WTC11 (cell line): ENCODE measurements at places on chromosomes 12 and 14.

DNA sequence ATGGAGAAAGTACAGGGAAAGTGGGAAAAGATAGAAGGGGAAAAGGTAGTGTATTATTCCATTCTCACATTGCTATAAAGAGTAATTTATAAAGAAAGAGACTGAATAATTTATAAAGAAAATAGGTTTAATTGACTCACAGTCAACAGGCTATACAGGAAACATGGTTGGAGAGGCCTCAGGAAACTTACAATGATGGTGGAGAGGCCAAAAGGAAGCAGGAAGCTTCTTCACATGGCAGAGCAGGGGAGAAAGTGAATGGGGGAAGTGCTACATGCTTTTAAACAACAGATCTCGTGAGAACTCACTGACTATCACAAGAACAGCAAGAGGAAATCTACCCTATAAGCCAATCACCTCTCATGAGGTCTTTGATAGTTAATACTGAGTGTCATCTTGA is 725.0 kb upstream of the FLRT2 start:
- no peak for DNase-seq

- no peak for DNase-seq
Observed at GRCh38 chr12:97335115-97335514, 127.5 kb upstream of the RMST start.

GRCh38 chr14:101862711-101863110 is 101.2 kb downstream of the PPP2R5C start:
- DNase-seq, result no peak

DNA sequence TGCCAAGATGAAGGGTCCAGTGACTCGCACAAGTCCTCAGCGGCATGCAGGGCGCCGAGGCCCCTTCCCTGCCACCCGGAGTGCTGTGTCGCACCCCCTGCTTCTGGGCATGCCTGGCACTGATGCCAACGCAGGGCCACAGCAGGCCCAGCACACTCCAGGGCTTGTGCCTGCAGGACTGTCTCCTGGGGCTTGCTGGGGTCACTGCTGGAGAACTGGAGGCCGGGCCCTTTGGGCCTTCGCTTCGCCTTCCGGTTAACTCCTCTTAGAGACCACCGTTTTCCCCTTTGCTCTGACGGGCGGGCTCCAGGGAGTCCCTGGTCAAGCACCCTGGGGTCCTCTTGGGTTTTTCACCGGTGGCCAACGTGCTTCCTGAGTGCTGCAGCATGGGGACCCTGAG is 79.6 kb downstream of the WDR20 start:
- DNase-seq, result no peak

- DNase-seq, result no peak
Observed at GRCh38 chr14:63275611-63276010, 43.1 kb downstream of the GPHB5 start.

- no peak for DNase-seq
Observed at GRCh38 chr12:76595056-76595455, 35.5 kb upstream of the OSBPL8 start.

- DNase-seq, result peak; percentile 64
Observed at GRCh38 chr14:50943261-50943942, 881 bp downstream of the PYGL start.

- no peak for DNase-seq
Observed at GRCh38 chr12:48873096-48873495, 7.4 kb upstream of the RND1 start.

DNA sequence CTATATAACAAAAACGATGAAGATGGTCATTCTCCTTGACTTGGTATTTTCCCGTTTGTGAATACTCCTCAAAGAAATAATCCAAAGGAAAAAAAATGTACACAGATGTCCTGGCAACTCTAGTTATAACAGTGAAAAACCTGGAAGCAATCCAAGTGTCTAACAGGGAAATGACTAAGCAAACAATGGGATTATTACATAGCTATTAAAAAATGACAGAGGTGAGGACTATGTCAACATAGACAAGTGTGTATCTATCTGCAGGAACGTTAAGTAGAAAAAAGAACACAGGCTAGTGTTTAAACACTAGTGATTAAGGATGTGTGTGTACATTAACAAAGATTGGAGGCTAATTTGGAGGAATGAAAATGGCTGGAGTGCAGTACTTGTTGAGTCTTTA is 5.9 kb upstream of the APOLD1 start:
- no peak for DNase-seq

DNA sequence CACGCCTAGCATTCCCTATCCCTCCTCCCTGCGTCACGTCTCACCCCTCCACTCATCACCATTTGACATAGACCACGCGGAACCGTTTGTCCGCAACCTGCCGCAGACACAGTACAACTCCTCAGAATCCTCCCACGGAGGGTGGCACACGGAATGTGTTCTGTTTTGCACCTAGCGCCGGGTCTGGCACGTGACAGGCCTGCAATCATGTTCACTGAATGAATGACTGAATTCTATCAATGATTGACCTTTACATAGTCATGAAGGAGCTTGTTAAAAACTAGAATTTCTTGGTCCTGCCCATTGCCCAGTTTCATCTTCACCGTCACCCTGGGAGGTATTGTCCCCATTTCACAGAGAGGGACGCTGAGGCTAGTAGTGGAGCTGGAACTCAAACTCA is 4.7 kb downstream of the SLC6A12 start:
- no peak for DNase-seq

- peak; percentile 71 for DNase-seq
Observed at GRCh38 chr12:21941506-21942376, 515 bp upstream of the ABCC9 start.

DNA sequence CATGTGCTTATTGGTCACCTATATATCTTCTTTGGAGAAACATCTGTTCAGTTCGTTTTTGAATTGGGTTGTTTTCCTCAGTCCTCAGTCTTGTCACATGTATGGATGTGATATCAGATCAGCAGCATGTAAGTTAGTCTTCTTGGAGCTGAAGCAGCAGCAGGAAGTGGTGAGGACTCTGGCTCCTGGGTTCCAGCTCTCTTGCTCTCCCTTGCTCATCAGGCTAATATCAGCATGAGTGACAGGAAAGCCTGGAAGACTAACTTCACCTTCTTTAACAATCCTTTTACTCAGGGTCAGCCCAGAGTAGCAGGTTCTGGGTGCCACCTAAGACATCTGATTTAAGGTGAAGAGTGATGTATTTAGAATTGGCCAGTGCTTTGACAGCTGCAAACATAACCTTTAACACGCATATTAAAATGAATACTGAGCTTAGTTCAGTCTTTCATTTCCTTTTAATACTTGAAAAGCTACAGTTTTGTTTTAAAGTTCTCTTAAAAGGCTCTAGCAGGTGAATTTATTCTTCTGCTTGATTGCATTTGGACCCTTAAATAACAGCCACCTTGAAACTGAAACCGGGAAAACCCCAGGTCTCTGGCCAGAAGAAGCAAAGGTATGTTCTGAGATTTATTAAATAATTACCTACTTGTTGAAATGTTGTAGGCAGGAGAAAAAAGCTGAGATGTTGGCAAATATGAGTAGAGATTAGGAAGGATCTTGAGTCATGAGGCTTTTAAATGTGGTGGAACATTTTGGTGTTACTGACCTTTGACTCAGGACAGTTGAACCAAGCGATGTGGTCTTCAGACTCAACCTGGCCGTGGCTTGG is 54.3 kb downstream of the DRAM1 start:
- DNase-seq, result no peak

GRCh38 chr12:115752913-115753726 is 524.4 kb downstream of the MED13L start:
- peak; percentile 17 for DNase-seq

DNA sequence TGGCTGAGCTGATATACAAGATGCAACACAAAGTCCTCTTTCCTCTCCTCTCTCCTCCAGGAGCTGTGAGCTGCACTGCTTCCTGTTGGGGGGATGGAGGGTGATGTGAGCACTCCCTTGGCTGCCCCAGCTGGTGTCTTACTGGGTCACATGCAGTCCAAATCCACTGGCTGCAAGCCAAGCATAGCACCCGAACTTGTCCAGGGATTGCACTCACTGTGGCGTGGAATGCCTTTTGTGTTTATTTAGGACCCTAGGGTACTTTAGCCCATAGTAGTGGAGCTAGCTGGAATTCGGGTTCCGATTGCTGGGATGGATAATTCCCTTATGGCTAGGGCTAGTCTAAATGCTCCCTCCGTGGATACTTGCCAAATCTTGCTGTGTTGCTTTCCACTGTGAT is 424.9 kb upstream of the SYT1 start:
- DNase-seq, result no peak

- DNase-seq, result no peak
Observed at GRCh38 chr14:66650491-66650911, 142.6 kb downstream of the GPHN start.

GRCh38 chr12:27631365-27631764 is 64.9 kb upstream of the REP15 start:
- DNase-seq, result no peak

- DNase-seq, result no peak
Observed at GRCh38 chr14:100856056-100856950, 30.4 kb downstream of the MEG3 start.

DNA sequence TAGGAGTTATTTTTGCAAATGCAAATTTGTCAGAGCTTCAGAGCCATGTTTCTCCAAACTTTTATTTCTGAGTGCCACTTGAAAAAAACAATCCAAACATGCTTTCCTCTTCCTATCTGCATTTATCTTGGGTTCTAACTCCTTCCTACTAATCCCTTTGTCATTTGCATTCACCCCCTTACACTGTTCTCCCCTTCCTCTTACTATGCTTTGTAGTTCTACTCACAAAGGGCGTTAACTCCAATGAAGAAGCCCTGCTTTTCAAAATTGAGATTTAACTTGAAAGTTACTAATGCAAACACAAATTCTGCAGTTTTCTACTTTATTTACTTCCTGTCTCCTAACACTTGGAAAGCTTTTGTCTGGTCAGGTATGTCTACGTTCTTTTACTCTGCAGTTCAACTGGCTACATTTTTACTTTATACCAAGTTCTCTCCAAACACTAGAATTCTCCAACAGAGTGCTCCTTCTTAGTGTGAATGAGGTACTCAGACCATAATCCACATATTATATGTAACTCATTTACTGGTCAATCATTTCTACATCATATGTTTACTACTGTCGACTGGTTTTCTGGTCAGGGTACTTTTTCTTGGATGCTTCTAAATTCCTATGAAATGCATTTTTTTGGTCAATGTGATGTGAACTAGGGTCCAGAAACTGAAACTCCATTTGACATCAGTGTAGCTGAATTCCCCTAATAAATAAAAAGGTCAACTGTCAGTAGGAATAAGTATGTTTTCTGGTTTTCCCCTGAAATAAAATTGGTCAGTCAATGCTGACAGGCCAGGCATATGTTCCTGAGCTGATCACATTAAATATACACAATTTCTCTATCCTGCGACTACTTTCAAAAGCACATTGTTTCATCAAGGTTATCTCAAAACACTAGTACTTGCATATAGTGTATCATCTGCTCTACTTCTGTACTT is 51.2 kb upstream of the OR5AU1 start:
- no peak for DNase-seq

- DNase-seq, result peak; percentile 65
Observed at GRCh38 chr12:9364224-9365176, 156.3 kb upstream of the PZP start.

DNA sequence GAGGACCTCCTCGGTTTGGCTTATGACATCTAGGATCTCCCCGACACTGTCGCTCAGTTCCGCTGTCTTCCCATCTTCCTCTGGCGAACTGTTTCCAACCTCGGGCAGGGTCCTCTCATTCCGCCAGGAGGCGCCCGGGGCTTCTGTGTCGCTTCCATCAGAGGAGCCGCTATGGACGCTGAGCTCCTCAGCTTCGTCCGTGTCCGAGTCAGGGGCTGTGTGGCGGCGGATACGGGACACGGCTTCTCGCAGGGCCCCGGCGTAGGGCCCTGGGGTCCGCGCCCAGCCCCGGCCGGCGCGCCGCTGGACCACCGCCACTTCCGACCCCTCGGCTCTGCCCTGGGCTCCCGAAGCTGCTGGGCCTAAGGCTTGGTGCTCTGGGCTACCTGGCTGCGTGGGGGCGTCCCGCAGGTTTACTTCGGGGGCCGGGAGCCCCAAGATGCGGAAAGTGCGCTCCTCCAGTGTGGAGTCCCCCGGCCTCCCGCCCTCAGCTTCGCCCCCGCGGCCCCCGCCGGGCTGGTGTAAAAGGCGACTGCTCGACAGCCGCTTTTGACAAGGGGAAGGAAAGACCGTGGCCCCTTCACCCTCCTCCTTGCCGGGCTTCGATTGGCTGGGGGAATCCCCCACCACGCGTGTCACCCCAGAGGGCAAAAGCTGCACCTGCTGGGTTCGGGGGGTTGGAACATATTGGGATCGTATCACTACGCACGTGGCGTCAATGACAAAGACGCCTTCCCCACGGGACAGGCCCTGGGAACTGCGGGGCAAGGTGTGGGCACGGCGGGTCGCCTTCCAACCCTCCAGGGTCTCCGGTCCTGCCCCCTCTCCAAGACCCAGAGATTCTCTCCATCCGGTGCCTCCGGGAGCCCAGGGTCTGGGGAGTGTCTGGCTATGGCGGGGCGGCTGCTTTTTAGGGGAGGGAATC is 2.1 kb downstream of the DDN start:
- DNase-seq, result peak; percentile 85

GRCh38 chr12:75888874-75889613 is 142.5 kb downstream of the PHLDA1 start:
- DNase-seq, result peak; percentile 33

GRCh38 chr14:21997300-21997699 is 323.7 kb upstream of the OR4E1 start:
- peak; percentile 39 for DNase-seq

DNA sequence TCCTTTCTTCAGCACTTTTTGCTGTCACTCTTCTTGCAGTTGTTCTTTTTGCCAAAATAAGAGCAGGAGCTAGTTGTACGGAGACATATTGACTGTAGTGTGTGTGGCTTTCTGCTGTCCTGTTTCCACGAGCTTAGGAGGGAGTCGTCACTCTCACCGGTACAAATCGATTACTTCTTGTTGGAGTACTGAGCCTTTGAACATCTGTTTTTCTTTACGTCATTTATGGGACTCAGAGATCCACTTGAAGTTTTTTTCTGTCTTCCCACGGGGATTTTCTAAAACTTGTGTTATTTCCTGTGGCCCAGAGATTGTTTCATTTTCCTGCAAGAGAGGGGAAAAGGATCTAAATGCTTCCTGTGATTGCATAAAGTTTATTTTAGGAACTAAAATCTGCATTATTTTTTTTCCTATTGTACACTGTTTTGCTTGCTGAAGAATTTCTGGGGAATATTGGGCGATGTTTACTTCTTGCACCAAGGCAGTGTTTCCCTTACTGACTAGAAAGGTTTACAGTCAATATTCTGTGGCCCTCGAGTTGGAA is 199.8 kb upstream of the ARHGAP5 start:
- DNase-seq, result no peak

- DNase-seq, result no peak
Observed at GRCh38 chr14:90421001-90421631, 24.3 kb downstream of the CALM1 start.
